ENCODE measurements at places on chromosomes 16 and 17. TPM values are rescaled to one million over a fixed set of nuclear protein-coding genes. Genes with fewer than 3 reads are reported as not detected.

DNA sequence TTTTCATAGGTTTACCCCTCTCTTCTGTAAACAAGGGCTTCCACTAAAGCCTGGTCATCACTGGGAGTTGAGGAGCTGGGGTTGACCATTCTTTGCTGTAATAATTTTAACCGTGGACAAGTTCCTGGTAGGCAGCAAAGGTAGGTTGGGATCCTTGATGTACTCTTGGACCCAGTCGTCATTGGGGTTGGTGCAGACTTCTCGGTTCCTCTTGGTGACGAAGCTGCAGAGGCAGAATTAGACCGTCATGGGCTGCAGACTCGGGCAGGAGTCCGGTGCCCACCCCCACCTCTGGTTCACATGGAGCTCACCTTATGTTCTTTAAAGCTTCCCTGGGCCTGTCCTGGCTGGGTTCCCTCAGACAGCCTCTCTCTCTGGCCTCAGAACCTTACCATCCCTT lies 3.8 kb downstream of the CCL16 start:
- ATAC-seq, result no peak

- ATAC-seq, result no peak
Observed at GRCh38 chr16:56447286-56447685, 3.8 kb downstream of the NUDT21 start.

- ATAC-seq, result no peak
Observed at GRCh38 chr17:56165072-56165641, 11.9 kb downstream of the ANKFN1 start.

- peak; percentile 75 for ATAC-seq
Observed at GRCh38 chr16:1543085-1543896, 9.8 kb downstream of the TMEM204 start.

SPATA22 gene
- 0.81 TPM for total RNA-seq
